ENCODE measurements at places on chromosomes 1 and 21.

DNA sequence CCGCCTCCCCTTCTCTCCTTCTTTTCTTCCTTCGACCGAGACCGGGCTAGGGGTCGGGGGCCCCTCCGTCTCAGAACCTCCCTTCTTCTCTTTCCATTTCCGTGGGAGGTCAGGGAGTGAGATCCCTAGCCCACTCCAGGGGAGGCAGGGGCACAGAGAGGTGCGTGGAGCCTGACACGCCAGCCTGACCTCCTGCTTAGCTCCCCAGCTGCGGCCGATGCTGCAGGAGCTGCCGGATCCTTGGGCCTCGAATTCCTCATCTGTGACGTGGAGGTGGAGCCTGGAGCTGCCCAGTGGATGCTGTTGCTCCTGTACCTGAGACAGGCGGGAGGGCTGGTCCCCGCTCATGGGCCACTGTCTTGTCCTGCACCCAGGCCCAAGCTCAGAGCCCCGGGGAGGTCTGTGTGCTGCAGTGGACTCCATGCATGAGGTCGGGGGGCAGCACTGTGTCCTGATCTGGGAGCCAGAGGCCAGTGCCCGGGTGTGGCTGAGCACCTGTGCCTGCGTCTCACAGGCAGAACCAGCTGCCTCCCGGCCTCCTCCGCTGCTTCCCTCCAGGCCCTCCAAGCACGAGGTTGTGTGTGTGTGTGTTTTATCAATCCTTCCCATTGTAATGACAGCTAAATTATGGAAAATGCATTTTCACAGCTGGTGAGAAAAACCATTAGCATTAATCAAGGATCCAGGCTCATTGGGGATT, 55.3 kb upstream of the TTC34 start:
- DNase-seq, result no peak

- no peak for DNase-seq
Observed at GRCh38 chr1:39761557-39762260, 9.4 kb downstream of the OXCT2 start.

- no peak for DNase-seq
Observed at GRCh38 chr1:71667216-71667615, 586.4 kb upstream of the ZRANB2 start.

- DNase-seq, result no peak
Observed at GRCh38 chr21:45571641-45572040, 29.4 kb upstream of the SLC19A1 start.

GRCh38 chr1:183416850-183417771, 1.1 kb downstream of the NMNAT2 start:
- no peak for DNase-seq

DNA sequence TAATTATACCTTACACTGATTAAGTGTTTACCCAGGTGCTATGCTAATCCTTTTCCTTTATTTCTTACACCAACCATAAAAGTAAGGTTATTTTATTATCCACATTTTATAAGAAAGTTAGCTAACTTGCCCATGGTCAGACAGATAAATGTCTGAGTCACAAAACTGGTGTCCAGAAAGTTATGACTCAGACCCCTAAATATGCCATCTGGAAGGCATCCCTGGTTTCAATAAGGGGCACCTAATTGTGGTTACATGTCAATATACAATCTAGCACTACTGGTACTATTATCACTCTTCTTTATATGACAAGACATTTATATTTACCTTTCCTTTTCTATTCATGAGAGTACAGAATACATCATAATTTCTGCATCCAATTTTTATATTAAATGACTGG, 496.5 kb upstream of the ADGRL2 start:
- DNase-seq, result no peak

DNA sequence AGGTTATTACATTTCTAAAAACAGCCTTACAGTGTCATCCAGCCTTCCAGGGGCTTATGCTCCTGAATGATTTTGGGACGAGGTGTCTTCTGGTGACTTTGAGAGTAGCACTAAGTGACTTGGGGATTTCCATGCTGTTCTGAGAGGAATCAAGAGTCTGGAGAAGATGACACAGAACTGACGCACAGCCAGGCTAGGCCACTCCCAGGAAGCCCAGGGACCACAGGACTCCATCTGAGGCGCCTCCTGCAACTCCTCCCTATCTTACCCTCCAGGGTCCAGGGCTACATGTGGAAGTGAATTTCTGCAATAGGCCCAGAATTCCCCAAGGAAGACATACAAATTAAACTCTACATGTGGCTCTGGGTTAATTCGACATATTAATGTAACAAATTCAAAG, 92.5 kb downstream of the SLC25A24 start:
- DNase-seq, result peak; percentile 34

GRCh38 chr1:168443356-168443755, 100.4 kb downstream of the XCL2 start:
- no peak for DNase-seq

- DNase-seq, result no peak
Observed at GRCh38 chr1:25647863-25648262, 31.3 kb downstream of the MAN1C1 start.

- DNase-seq, result no peak
Observed at GRCh38 chr21:38303300-38303699, 46.5 kb downstream of the KCNJ15 start.

DNA sequence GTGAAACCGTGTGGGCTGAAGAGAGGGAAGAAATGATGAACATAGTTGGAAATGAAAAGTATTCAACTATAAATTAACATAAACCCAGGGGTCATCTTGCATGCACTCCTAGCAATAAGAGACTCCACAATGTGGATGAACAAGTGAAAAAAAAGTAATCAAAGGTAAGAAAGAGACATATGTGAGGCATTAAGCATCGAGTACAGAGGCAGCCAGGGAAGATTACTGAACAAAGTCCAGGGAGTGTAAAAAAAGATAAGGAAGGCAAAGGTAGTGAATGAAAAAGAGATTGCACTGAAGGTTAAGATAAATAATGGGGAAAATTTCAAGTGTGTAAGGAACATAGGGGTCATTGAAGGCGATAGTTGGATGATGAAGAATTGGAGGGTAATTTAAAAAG, 330.8 kb upstream of the PROX1 start:
- no peak for DNase-seq

DNA sequence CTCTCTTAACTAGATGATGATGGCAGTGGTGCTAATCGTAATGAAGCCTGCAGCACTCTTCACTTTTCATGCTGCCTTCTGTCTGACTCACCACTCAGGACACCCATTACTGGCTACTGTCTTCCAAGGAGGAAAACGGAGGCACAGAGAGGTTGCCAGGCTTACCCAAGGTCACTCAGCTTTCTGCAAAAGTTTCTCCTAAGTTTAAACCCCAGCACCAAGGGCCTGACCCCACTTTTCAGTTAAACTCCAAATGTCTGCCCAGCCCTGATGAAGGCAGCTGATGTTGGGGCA, 78.1 kb upstream of the RUNX3 start:
- no peak for DNase-seq

DNA sequence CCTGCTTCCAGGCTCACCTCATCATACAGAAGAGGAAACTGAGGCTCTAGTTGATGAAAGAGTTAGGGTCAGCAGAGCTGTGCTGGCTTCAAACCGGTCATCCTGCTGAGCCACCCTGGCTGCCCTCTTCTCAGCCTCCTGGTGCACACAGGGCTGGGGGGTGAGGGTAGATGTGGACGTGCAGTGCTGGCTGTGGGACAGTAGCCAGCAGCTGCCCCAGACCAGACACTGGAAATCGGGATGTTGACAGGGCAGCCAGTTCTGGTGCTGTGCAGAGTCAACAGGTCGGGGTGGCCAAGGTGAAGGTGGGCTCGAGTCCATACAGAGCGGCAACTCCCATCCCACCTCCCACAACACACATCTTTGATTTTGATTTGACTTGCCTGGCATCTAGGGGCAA, 1.5 kb upstream of the CLCNKA start:
- DNase-seq, result no peak

- DNase-seq, result no peak
Observed at GRCh38 chr1:171953835-171954234, 112.5 kb downstream of the DNM3 start.

DNA sequence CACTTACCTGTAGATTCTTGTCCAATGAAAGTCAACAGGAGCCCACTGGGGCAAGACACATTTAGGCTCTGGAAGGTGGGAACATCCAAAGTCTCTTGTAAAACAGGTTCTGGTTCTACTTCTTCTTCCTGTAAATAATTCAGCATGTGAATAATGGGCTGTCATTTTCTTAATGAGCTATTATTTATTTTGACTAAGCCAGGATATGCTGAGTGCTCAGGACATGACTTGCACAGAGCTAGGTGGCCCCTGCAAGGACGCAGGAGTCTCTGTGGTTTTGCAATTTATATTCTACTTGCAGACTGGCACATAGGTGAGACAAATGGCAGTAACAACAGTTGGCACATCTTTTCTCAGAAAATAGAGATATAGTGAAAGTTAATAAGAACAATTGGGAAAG, 98.7 kb downstream of the WDR3 start:
- no peak for DNase-seq

DNA sequence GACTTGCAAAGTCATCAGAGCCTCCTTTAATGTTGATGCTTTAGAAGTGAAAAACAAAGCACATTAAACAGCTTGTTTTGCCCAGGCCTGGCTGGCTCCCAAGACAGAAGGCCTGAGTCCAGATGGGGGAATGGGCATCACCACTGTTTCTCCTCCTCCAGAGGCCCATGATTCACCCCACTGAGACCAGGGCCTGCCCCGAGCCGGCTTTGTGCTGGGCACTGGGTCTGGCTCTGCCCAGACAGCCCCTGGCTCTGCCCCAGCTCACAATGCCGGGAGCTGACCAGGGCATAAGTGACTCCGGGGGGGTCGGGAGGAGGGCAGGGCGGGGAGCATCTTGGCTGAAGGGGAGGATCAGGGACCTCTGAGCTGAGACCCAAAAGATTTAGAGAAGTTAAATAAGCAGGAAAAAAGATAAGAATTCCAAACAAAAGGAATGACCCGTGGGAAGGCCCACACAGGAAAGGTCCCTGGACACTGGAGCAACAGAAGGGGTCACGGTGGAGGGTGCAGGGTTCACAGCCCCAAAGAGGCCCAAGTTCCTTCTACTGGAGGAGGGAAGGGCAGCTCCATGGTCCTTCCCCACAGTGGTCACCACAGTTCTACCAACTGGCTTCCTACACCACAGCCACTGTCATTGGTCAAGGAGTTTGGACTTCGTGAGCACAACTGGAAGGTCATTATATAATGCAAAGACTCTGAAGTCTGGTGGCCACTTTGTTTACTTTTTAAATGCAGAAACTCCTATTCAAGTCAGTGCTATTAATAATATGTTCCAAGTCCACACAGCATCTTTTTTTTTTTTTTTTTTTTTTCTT, 5.5 kb downstream of the C2CD2 start:
- DNase-seq, result no peak

DNA sequence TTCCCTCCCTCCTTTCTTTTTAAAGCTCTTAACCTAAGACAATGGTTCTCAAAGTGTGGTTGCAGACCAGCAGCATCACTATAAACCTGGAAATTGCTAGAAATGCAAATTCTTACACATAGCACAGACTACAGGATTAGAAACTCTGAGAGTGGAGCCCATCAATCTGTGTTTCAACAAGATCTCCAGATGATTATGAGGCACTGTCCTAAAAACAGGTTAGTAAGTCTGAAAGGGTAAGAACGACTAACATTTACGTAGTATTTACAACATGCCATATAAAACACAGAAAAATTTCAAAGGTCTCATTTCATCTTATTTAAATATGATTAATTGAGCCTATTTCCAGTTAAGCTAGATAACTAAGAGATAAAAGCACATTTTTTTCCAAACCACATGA, 138.8 kb downstream of the COP1 start:
- no peak for DNase-seq

GRCh38 chr1:155071701-155072100, 6.9 kb upstream of the EFNA3 start:
- no peak for DNase-seq

GRCh38 chr1:155688324-155689080, at the start of gene YY1AP1:
Gene YY1AP1 (minus strand): TSS chr1:155688774. CDS start chr1:155680436, 8,338 bp downstream.
- peak; percentile 88 for DNase-seq

DNA sequence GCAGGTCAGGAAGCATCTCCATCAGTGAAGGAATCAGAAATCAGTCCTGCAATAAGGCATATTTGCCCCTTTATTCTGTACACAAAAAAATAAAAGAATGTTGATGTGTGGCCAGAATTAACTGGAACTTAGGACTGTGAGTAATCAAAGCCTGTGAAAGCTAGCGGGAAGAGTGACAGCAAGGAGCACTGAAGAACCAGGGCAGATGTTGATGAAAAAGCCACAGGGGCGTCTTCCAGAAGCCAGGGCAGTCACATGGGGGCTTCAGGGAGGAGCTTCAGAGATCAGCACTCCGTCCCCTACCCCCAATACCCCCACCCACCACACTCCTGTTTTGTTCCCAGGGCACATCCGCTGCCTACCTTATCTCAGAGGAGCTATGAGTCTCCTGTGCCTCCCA, 502.8 kb downstream of the AJAP1 start:
- DNase-seq, result no peak

DNA sequence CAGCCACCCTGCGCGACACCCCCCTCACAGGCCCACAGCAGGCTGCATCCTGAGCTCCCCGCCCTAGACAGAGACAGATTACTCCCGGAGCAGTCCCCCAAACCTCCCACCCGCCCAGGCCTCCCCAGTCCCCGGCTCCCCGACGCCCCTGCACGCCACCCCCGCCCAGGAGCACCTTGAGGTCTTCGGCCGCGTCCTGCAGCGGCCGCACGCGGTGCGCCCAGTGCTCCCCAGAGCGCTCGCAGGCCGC, 731 bp downstream of the TRIM11 start:
- DNase-seq, result no peak

Data from CD4-positive, alpha-beta T cell treated with Interleukin-2 at 100 ng/mL for 4 hours (primary cell).